ENCODE measurements at places on chromosomes 16 and 17. TPM values are rescaled to one million over a fixed set of nuclear protein-coding genes. Genes with fewer than 3 reads are reported as not detected.

Gene IKZF3
- total RNA-seq: not detected

Gene CCL4
- not detected for total RNA-seq

Gene CORO1A
- total RNA-seq: 1.9 TPM

Gene MSLN
- total RNA-seq: not detected

Gene MARCHF10
- total RNA-seq: not detected

Gene TTLL6
- not detected for total RNA-seq

Gene FOXL1
- 0.90 TPM for total RNA-seq

Gene ANKRD40CL
- total RNA-seq: not detected

Gene EPOP
- total RNA-seq: 5.0 TPM

Gene QPRT
- 7.4 TPM for total RNA-seq

Gene HBQ1
- 0.63 TPM for total RNA-seq

Gene TP53TG3B
- not detected for total RNA-seq

Gene SLC12A3
- total RNA-seq: not detected

Gene KCNJ12
- total RNA-seq: 1.7 TPM

Gene NTN1
- total RNA-seq: 0.81 TPM

Gene SPATA22
- total RNA-seq: not detected

Gene MRPL10
- 5.8 TPM for total RNA-seq

Gene CACNA1H
- 2.7 TPM for total RNA-seq

Gene MEAK7
- total RNA-seq: 19.1 TPM

Gene TSPAN10
- total RNA-seq: 4.5 TPM

Gene EPX
- total RNA-seq: not detected

Gene CCDC92B
- not detected for total RNA-seq

Gene LDHD
- total RNA-seq: 0.18 TPM

Gene CHST5
- total RNA-seq: not detected

Gene LGALS9B
- not detected for total RNA-seq

Gene CCDC200
- total RNA-seq: not detected

Gene CLEC10A
- not detected for total RNA-seq

Gene RRAD
- total RNA-seq: 3.8 TPM

Gene CIITA
- 0.74 TPM for total RNA-seq

Gene TP53TG3F
- not detected for total RNA-seq

Gene CLEC18A
- not detected for total RNA-seq

Gene DVL2
- total RNA-seq: 67.7 TPM

Gene TAC4
- not detected for total RNA-seq

Gene TBKBP1
- total RNA-seq: 7.9 TPM

Gene DYNC1LI2
- total RNA-seq: 256 TPM

Gene AATK
- total RNA-seq: 0.18 TPM

Data from fibroblast of the aortic adventitia (primary cell).